ENCODE measurements at places on chromosomes 3 and 15. TPM values are rescaled to one million over a fixed set of nuclear protein-coding genes. Genes with fewer than 3 reads are reported as not detected.

C3orf22 gene
- not detected for total RNA-seq

GCNT3 gene
- 1.6 TPM for total RNA-seq

C3orf18 gene
- 2.7 TPM for total RNA-seq

CA12 gene
- total RNA-seq: 6.1 TPM

PLSCR5 gene
- total RNA-seq: not detected

PLCB2 gene
- not detected for total RNA-seq

C3orf49 gene
- total RNA-seq: not detected

DNAJA4 gene
- total RNA-seq: 2.3 TPM

AGBL1 gene
- not detected for total RNA-seq

SPATA12 gene
- 0.07 TPM for total RNA-seq

CLDN16 gene
- total RNA-seq: not detected

OR5H14 gene
- not detected for total RNA-seq

GOLGA6L7 gene
- not detected for total RNA-seq

HTR3C gene
- 0.30 TPM for total RNA-seq

FMN1 gene
- total RNA-seq: 5.3 TPM

ONECUT1 gene
- 1.1 TPM for total RNA-seq

ALPK3 gene
- total RNA-seq: 0.25 TPM

PTH1R gene
- 0.49 TPM for total RNA-seq

ABCF3 gene
- total RNA-seq: 27.4 TPM

LRTM1 gene
- total RNA-seq: not detected

DMXL2 gene
- 12.6 TPM for total RNA-seq

SLC38A3 gene
- total RNA-seq: 0.89 TPM

FBXO40 gene
- total RNA-seq: not detected

Measured in M059J (cell line).